Karpas-422 (cell line): ENCODE measurements at places on chromosomes 2 and 18. TPM values are rescaled to one million over a fixed set of nuclear protein-coding genes. Genes with fewer than 3 reads are reported as not detected.

The VIT gene
- not detected in 2 replicates for total RNA-seq

The NAT8 gene
- not detected in 2 replicates for total RNA-seq

GRCh38 chr2:98896944-98897343, 39.1 kb downstream of the CRACDL start:
- no peaks in the 10 kb centered on the region for H3K27me3 ChIP-seq
- H3K4me1 ChIP-seq = peaks cover 40% of the 10 kb centered on the region
- H3K36me3 ChIP-seq = no peaks in the 10 kb centered on the region
- H3K27ac ChIP-seq = no peak overlapping the region
- no peak overlapping the region for H3K4me3 ChIP-seq

- H3K36me3 ChIP-seq = no peaks in the 10 kb centered on the region
- DNase-seq = no peak
- no peaks in the 10 kb centered on the region for H3K27me3 ChIP-seq
- no peaks in the 10 kb centered on the region for H3K4me1 ChIP-seq
Observed at GRCh38 chr18:23101861-23102432, 33.3 kb upstream of the CABLES1 start.

GRCh38 chr2:116580209-116580608, 1234.3 kb upstream of the DDX18 start:
- H3K36me3 ChIP-seq = no peaks in the 10 kb centered on the region
- H3K27me3 ChIP-seq = no peaks in the 10 kb centered on the region
- no peak overlapping the region for H3K4me3 ChIP-seq
- no peak for DNase-seq
- no peak overlapping the region for H3K27ac ChIP-seq

DNA sequence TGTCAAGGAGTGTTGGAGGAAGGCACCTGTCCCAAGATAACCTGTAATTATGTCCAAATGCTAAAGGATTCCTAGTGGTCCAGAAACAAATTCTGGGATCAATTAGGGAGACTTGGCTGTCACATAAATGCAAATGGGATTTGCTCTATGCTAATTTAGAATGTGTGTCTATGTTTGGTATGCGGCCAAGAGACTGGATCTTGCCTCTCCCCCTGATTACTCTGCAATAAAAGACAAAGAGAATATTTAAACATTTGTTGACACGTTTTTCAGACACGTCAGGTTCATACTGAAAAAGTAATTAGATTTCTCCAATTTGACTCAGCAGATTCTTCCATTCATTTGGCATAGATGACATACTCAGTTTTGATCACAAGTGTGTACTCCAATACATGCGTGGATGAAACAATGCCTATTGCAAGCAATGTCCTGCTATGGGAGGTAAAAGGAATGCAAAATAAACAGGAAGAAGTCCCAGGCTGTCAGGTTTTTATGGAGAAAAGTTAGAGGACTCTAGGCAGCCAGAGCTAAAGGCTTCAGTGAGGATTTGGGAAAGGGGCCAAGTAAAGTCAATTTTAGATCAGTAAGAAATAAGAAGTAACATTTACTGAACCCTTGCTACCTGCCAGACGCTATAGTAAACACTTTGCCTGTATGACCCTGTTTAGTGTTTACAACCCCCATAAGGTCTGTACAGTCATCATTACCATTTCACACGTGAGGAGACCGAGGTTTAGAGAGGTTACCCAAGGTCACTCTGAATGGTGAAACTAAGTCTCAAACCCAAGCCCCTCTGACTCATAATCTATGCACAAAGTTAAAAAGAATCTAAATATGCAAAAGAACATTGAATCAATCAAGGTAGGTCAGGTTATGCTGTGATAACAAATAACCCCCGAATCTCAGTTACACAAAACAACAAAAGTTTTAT, 7.8 kb downstream of the ANTXR1 start:
- no peak for DNase-seq
- H3K36me3 ChIP-seq = no peaks in the 10 kb centered on the region
- H3K4me1 ChIP-seq = no peaks in the 10 kb centered on the region
- H3K27ac ChIP-seq = no peak overlapping the region

DNA sequence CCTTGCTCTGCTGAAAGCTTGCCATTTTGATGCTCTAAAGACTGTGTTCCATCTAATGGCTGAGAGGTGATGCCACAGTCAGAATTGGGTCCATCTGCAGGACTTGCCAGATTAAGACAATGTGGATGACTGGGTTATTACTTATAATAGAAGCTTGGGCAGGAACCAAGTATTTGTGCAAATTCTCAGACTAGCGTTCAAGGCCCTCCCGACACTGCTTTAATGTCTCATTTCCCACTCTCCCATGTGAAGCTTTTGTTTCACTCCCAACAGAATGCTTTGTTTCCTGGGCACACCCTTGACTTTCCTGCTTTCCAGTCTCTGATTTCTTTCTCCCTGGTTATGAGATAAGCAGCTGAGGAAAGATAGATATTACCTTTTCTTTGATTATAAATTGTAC, 215.8 kb downstream of the KCNS3 start:
- H3K4me1 ChIP-seq = no peaks in the 10 kb centered on the region
- H3K27me3 ChIP-seq = no peaks in the 10 kb centered on the region
- no peaks in the 10 kb centered on the region for H3K36me3 ChIP-seq
- no peak for DNase-seq
- H3K4me3 ChIP-seq = no peak overlapping the region

- no peaks in the 10 kb centered on the region for H3K36me3 ChIP-seq
- H3K4me1 ChIP-seq = peaks cover 24% of the 10 kb centered on the region
- peak overlapping the region; percentile 74 for H3K27ac ChIP-seq
- H3K27me3 ChIP-seq = no peaks in the 10 kb centered on the region
Observed at GRCh38 chr2:45610281-45611019, 617 bp downstream of the SRBD1 start.
